ENCODE measurements at places on chromosomes 7 and 10. TPM values are rescaled to one million over a fixed set of nuclear protein-coding genes. Genes with fewer than 3 reads are reported as not detected.

MEST gene
- polyA plus RNA-seq, result 647 TPM

NRAP gene
- not detected for polyA plus RNA-seq

- DNase-seq, result no peak
Measured at GRCh38 chr10:127694580-127695193, 42.3 kb upstream of the FOXI2 start.

DNA sequence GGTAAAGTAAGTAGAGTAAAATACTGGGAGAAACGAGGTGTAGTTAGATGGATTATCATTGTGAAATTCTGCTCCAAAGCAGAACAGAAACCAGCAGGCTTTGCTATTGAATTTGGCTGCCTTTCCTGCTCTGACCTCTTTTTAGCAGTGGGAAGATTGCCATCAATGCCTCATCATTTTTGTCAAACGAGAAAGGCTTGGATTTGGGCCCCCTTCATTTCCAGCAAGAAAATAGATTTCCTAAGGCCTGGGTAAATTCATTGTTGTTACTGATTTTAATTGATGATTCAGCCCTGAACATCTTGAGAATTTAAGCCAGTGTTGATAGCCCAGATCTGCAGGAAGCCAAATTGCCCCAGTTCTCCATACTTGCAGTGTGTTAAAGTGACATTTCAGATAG is 35.2 kb upstream of the ASAH2 start:
- no peak for DNase-seq

- DNase-seq, result no peak
Measured at GRCh38 chr10:73251683-73252444, 580 bp downstream of the MRPS16 start.

AGBL3 gene
- polyA plus RNA-seq, result 21.3 TPM

VWC2 gene
- 1.1 TPM for polyA plus RNA-seq

RAB19 gene
- 2.2 TPM for polyA plus RNA-seq

GRCh38 chr10:85491652-85492051 is 874.9 kb downstream of the GRID1 start:
- DNase-seq, result no peak

GRCh38 chr7:22457471-22457870 is 42.5 kb downstream of the STEAP1B start:
- no peak for DNase-seq

DNA sequence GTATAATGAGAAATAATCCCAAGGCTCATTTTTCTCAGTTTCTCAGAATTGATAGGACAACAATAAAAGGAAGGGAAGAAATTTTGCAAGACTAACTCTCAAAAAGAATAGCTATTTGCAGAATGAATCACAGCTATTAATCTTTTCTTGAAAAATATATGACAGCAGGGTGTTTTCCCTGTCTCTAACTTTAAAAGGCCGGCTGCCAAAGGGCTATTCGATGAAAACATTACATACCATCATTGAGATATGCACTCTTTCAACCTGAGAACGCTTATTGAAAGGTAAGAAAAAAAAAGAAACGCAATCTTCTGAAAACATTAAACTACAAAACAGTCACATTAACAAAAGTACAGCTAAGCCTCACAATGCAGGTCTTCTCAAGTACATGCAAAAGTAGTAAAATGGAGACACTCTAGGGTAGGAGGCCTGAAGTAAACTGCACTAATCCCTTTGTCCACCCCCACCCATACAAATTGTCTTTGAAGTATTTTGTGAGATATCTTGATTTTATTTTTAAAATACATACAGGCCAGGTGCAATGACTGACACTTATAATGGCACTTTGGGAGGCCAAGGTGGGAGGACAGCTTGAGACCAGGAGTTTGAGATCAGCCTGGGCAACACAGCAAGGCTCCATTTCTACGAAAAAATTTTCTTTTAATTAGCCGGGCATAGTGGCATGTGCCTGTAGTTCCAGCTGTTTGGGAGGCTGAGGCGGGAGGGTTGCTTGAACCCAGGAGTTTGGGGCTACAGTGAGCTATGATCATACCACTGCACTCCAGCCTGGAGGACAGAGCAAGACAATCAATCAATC is 83.0 kb downstream of the PARD3 start:
- no peak for DNase-seq

DNA sequence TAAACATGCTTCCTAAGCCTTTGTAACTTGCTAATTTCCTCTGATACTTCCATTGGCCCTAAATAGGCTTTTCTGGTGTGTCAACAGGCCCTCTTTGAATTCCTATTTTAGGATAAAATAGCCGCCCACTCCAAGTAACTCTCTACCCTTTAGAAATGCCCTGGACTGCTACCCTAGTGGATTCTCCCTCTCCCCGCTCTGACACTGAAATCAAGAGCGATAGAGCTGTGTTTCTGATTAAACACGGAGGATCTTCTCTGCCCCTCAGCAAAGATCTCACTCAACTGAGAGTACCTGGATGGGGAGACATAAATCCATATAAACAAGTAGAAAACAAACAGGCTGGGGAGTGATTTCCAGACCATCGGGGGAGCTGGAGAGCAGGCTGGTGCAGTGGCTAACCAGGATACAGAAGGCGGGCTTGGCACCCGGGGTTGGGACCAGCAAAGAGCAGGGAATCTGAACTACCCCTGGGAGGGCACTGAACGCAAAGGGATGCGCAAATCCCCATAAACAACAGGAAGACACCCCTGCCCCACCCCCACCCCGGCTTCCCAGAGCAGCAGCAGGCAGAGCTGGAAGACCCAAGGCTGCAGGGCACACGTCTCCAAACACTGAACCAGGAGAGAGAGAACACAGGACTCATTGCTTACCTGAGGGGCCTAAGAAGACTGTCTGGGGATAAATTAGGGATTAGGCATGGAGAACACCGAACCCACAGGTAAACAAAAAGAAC is 2.5 kb downstream of the ASB13 start:
- no peak for DNase-seq

GRCh38 chr10:17512341-17513001 is 58.1 kb upstream of the ST8SIA6 start:
- DNase-seq, result no peak

DNA sequence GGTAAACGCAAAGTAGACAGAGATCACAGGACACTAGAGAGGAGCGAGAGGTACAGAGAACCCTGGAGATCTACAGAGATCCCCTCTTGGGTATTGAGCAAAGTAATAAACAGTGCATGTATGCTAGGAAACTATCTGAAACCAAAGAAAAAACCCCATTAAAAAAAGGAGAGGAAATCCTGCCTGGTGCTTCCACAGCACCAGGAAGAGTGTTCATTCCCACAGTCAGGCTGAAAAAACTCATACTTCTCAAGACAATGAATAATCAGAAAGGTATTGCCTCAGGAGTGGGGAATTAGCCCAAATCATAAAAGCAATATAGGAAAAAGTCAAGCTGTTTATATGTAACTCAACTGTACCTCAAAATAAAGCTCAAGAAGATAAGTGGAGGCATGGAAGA is 59.1 kb downstream of the ANKRD26 start:
- no peak for DNase-seq

DNA sequence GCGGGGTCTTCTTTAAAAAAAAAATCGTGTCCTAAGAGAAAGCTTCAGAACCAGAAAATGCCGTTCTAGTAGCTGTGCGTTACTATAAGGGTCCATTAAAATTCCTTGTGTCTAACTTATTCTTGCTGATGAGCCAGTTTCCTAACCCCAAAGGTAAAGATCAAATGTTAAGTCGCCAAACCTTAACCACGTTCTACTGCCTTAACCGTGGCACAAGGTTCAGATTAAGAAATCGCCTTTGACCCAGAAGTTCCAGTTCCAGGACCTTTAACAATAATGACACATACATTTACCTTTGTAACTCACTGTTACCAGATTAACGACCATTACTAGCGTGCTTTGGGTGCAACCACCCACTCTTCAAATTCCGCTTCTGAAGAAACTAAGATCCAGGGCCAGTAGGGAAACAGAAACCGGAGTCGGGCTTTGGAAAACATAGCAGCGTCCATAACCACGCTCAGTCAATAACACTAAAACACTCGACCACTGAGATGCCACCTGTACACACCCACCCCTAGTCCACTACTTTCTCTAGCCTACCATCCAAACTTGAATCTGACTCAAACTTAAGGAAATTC is 620 bp downstream of the BET1 start:
- peak; percentile 9 for DNase-seq

GRCh38 chr10:19816411-19817230 is at the start of gene PLXDC2:
TSS of gene PLXDC2 (plus strand) at chr10:19816432.
- DNase-seq, result peak; percentile 66

- DNase-seq, result no peak
Measured at GRCh38 chr7:41711283-41712064, 8.6 kb upstream of the INHBA start.

GRCh38 chr10:82394122-82394521 is 519.1 kb downstream of the NRG3 start:
- no peak for DNase-seq

GRCh38 chr7:56028942-56029630 is 22.2 kb downstream of the PSPH start:
- no peak for DNase-seq

DNA sequence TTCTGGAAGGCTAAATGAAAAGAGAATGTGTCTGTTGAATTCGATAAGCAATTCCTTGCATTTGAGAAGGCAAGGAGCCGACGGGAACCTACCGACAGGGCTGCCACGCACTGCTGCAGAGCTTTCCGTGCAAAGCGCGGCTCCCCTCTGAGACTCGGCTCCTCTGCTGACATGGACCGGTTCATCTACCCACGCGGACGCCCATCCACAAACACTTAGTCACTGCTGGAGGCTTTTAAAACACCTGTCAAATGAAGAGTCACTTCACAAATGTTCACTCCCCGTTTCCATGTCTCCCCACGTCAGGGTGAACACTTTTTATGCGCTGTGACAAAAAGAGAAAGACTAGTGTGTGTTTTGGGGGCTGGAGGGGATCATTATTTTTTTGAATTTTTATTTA is 32.0 kb downstream of the AMZ1 start:
- DNase-seq, result no peak

ECHS1 gene
- polyA plus RNA-seq, result 135 TPM

OGDHL gene
- polyA plus RNA-seq, result 37.2 TPM

Data from renal cortex interstitium (tissue), 15 donors.